ENCODE measurements at places on chromosomes 4 and X.

DNA sequence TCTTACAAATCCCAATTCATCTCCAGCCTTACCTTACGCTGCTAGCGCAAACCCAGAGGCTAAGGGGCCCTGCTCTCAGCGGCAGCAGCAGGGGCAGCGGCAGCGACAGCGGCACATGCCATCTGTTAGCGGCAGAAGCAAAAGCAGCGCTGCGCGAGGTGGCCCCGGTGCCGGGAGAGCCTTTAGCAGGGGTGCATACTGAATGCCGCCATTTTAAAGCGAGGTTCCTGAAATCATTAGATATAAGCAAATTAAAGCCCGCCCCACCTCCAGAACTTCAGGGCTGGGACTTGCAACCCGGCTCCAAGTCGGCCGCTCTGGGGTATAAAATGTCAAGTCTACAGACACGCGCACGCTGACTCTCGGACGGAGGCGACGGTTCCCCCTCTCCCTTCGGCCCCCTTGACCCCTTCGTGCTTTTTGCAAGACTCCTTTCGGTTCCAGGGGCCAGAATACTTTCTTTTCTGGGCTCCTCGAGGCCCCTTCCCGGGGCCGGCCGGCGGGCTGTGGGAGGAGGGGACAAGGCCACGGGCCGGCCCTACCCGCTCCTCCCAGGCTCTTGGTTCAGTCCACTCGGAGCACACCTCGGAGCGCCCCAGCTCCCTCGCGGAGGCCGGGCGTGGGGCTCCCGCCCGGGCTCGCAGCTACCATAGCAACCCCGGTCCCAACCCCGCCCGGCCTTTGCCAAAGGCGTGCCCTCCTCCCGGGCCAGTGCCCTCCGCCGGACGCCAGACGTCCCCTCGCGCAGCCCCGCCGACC, at the start of gene MBNL3:
Gene MBNL3 (minus strand): TSS at position 220 of the 759 bp plus-strand sequence. CDS start 49,427 bp downstream, outside the sequence.
- peak; percentile 74 for DNase-seq

- DNase-seq = peak; percentile 57
Observed at GRCh38 chr4:184825896-184826690, at the start of gene ACSL1. Gene ACSL1, minus strand, starts transcription at chr4:184825968. Its CDS starts 22,454 bp downstream, at chr4:184803514.

- no peak for DNase-seq
Observed at GRCh38 chr4:177271091-177271490, 38.6 kb upstream of the NEIL3 start.

GRCh38 chr4:158020176-158020575, 152.6 kb downstream of the GASK1B start:
- DNase-seq = peak; percentile 18

- DNase-seq = no peak
Observed at GRCh38 chrX:78314561-78314960, 12.8 kb downstream of the CYSLTR1 start.

- no peak for DNase-seq
Observed at GRCh38 chrX:10677490-10677889, 57.1 kb upstream of the MID1 start.

DNA sequence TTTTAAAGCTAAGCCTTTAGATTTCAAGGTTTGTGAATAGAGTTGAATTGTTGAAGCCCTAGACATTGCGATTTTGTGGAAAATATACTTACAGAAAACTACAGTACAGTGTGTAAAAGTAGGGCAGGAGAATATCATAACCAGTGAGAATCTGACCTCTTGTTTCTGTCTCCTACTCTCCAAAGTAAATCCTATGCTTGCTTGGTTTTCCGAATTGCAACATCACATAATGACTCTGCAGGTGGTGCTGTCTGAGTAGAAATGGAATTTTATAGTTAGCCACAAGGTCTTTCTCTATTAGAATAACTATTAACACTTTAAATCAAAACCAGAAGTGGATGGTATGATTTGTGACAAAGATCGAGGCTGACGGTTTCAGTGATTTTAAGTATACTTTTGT, 505.6 kb downstream of the RAPGEF2 start:
- peak; percentile 54 for DNase-seq

DNA sequence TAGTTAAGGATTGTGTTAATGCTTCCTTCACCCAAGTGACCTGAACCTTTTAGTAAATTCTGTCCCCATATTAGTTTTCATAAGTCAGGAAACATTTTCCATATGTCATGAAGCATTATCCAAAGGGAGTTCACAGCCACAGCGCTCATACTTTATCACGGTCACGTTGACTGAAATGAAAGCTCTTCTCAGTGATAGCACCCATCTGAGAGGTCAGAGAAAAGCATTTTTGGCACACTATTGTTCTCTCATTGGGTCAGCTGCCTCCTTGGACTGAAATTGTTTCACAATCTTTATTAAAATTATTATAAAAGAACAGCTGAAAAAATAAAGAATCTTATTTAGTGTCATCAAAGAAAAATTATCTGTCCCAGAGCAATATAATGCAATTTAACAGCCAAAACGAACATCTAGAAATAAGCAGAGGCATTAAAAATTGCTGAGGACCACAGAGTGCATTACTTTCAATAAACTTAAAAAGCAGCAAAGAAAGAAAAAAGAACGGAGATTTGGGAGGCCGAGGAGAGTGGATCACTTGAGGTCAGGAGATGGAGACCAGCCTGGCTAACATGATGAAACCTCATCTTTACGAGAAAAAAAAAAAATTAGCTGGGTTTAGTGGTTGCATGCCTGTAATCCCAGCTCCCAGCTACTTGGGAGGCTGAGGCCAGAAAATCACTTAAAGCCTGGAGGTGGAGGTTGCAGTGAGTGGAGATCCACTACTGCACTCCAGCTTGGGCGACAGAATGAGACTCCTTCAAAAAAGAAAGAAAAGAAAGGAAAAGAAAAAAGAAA, 680.8 kb upstream of the FAM241A start:
- DNase-seq = no peak

- DNase-seq = no peak
Observed at GRCh38 chr4:151553874-151554273, 144.9 kb downstream of the FHIP1A start.

DNA sequence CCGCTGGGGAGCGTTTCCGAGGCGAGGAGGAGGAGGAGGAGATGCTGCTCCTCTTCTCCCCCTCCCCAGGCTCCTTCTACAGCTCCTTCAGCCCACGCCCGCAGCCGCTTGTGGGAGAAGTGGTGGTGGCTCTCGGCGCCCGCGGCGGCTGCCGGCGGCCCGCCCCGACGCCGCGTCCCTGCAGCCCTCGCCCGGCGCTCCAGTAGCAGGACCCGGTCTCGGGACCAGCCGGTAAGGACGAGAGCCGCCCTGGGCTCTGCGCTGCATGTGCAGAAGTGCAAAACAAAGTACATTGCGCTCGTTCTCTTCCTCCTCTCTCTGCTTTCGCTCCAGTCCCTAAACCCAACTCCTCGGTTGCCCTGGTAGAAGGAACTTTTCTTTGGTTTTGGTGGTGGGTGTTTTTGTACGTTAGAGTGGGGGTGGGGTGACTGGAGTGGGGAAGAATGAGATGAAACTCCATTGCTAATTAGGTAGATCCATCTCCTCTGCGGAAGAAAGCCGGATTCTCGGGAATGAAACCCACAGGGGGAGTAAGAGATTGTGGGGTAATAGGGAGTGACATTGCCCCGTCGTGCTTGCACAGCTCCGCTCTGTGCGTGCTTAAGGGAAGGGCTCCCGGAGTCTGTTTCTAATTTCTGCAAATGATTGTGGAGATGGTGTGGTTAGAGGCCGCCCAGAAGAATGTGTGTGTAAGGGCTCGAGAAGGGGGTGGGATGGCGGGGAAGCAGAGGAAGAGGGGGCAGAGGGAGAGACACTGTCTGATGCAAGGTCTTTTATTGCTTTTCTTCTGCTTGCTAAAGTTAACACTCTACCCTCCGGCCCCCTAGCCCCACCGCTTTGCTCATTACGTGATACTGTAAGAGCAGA, 677 bp downstream of the PTPN13 start:
- peak; percentile 65 for DNase-seq

- DNase-seq = no peak
Observed at GRCh38 chr4:6742989-6743388, 27.0 kb downstream of the BLOC1S4 start.

GRCh38 chrX:73262991-73263390, 48.3 kb upstream of the NAP1L2 start:
- DNase-seq = peak; percentile 29

DNA sequence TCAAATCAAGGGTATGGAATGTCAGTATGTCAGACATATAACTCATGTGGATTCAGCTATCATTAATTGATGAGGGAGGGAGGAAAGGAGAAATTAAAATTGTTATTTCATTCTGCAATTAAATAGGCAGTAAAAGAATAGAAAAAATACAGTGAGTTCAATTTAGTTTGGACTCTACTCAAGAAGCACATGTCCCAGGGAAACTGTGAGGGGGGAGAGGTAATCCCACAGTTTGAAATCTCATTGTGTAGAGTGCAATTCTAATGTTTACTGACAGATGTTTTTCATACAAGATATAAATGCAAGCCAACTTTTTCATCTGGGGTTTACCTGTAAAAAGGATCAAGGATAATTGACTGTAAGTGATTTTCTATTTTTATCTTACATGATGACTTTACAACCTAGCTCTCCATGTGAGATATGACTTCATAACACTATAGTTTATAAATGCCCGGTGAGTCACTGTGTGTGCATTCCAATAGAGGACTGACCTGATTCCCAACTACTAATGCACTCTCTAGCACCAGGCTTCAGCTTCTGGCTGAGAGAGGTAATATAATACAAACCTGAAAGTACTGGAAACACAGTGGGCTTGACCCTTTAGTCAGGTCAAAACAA, 35.2 kb upstream of the SCD5 start:
- DNase-seq = peak; percentile 42

GRCh38 chr4:70515367-70516250, 2.8 kb upstream of the AMTN start:
- no peak for DNase-seq

- DNase-seq = no peak
Observed at GRCh38 chrX:18537068-18537467, 111.7 kb downstream of the CDKL5 start.

GRCh38 chr4:153393397-153393796, 48.9 kb downstream of the MND1 start:
- no peak for DNase-seq

- DNase-seq = no peak
Observed at GRCh38 chrX:46722742-46723568, 36.0 kb downstream of the SLC9A7 start.

DNA sequence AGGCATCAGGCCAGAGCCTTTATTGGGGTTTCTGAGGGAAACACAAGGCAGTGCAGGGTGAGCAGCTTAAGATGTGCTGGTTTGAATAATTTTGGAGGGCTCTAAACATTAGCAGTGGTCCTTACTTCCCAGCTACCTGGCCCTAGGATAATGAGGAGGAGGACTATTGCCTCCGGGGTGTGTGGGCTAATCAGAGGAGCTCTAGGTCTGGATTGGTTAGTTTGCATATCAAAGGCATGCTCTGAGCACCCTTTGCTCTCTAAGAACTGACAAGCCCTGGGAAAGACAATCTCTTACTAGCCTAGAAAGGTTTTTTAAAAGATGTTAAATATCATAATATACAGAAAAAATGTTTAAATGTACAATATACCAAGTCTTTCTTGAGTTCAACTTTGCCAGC, 58.4 kb downstream of the RXFP1 start:
- DNase-seq = no peak

DNA sequence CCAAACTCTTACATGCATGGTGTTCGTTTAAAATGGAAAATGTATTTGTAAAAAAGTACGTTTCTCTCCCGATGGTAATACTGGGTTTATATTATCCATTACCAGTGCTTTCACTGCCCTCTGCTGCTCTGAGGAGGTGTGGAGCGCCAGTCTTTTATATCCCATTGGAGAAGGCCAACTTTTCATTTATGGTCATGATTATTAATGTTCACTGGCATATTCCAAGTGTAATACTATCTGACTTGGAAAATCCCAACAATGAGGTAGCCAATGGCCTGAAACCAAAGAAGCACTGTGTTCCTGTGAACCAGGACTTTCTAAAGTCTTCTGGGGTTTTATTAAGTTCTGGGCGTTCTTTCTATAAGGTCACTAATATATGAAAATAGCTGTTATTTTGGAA, 80.7 kb downstream of the SYNPO2 start:
- DNase-seq = peak; percentile 48

GRCh38 chr4:139311909-139312308, 9.6 kb upstream of the NDUFC1 start:
- no peak for DNase-seq

- peak; percentile 14 for DNase-seq
Observed at GRCh38 chr4:8468746-8469535, 28.4 kb downstream of the TRMT44 start.

GRCh38 chr4:156939139-156939538, 32.5 kb downstream of the PDGFC start:
- DNase-seq = no peak

DNA sequence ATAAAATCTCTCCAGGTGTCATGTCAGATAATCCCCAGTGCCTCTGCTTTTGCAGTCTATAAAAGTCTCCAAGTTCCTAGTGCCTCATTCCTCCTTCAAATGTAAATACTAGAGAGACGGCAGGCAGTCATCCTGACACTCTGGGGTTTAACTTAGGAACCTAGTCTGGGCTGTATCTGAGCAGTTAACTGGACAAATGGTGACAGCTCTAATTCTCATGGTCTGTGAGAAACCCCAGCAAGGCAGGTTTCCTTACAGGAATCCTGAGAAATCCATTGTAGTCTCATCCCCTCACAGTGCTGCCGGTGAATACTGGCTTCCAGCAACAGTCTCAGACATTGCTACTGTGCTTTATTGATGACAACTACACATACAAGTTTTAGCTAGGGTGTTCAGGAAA, 246.8 kb downstream of the SNCA start:
- DNase-seq = no peak

DNA sequence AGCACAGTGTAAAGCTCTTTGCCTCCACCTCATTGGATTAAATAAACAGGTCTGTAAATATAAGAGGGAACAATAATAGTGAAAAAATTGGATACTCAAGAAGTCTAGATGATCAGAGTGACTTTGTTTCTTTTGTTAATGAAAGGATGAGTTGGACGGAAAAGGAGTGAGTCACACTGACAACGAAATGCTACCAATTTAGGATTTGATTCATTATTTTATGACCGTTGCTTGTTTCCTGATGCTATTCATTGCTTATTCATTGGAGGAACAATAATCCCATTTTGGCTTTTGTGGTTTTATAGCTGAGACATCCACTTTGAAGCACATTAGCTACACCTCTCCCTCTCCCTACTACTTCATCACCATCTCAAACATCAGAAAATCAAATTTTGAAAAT, 74.4 kb upstream of the DYNLT3 start:
- peak; percentile 71 for DNase-seq

Measured in SW480 (cell line).